ENCODE measurements at places on chromosomes 16 and 17.

DNA sequence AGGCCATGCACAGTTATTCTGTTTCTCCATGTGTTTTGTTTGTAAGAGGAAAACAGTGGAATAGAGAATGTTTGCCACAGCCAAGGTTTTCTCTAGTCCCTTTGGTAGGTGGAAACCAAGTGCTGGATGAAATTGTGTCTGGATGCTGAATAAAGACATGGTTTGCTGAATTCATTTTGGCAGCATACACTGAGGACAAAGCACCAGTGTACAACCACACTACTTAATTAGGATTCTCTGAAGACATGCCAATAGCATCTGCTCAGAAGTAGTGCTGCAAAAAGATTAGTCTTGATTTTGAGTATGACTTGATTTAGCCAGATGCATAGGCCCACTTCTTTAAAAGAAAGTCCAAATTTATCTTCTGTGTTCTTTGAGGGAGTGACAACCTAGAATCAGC, 230.5 kb upstream of the CACNG5 start:
- DNase-seq = no peak

DNA sequence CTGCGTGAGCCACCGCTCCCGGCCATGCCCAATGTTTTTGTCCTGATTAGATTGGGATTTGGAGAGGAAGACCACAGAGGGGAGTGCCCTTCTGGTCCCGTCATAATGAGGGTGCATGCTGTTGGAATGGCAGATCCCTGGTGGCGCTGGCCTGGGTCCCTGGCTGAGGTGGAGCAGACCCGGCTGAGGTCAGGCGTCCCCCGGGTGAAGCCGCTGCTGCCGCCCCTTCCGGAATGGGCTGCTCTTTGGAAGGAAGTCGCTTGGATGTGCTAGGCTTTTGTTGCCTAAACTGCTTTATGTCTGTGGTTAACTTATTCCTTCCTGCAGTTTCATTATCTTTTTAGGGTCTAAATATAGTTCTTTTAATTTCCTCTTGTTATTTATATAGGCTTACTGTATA, 120.3 kb upstream of the CHMP6 start:
- no peak for DNase-seq

DNA sequence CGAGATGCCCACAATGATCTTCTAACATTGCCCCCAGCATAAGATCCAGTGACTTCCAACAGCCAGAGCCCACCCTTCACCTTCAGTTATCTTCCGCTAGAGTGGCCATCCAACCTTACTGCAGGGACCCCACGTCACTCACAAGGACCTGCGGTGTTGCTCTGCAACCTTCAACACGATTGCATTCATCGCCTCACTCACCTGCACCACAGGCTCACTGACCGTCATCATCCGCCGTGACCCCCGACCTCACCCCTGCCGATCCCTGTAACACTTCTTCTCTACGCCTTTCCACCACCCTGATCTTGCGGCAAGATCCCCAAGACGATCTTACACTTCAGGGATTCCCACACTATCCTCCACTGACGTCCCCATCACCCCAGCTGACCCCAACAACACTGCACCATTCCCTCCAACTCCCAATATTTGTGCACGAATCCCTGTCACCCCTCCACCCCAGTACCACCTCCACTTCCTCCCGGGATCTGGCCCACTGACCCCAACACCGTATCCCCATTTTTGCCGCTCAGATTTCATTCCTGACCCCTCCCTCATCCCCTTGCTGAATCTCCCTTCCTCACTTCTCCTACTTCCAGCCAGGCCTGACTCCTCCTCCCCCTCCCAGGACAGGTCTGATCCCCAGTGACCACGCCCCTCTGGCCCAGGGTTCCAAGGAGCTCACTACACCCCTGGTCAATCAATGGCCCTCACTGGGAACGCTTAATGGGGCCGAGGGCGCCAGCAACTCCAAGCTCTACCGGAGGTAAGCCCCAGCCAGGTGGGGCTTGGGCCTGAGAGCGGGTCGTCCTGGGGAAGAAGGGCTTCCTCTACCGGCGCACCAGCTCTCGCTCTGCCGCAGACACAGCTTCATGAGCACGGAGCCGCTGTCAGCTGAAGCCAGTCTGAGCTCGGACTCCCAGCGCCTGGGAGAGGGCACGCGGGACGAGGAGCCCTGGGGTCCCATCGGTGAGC, 7.6 kb downstream of the RUNDC3A start:
- DNase-seq = no peak

DNA sequence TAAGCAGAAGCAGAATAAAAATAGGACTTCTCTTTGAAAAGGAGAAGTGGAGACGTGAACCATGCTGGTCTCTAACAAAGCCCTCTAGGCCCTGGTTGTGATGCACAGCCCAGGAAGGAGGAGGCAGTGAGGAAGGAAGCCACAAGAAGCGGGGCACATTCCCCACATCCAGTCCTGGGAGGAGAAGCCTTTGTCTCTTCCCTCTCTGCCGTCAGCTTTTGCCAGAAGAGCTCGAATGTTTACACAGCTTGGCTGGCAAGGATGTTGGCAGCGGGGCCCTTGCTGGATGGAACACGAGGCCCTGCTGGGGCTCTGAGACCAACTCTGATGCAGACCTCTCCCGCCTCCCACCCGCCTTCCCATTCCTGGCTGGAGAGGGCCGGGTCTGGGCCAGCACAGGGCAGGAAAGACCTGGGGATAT, 91.3 kb downstream of the MAF start:
- DNase-seq = no peak

- no peak for DNase-seq
Observed at GRCh38 chr17:69884846-69885245, 190.2 kb upstream of the KCNJ16 start.

GRCh38 chr16:31344712-31345111, 10.3 kb upstream of the ITGAX start:
- peak; percentile 65 for DNase-seq

DNA sequence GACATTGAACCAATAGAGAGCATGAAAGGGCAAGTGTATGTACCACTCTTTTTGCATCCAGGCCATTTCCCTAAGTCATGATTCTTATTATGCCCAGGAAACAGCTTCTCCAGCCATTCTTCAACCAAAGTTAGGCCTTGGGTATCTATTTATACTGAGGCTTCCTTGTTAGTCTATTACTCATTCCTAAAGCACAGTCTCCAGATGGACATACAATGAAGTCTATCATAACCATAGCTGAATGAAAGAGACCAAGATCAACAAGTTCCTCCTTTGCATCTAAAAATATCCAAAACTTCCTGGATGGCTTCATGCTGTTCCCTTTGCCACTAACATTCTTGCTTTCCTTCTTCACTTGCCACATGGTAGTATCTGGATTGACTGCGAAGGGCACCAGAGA, 265.9 kb downstream of the CDH8 start:
- no peak for DNase-seq

DNA sequence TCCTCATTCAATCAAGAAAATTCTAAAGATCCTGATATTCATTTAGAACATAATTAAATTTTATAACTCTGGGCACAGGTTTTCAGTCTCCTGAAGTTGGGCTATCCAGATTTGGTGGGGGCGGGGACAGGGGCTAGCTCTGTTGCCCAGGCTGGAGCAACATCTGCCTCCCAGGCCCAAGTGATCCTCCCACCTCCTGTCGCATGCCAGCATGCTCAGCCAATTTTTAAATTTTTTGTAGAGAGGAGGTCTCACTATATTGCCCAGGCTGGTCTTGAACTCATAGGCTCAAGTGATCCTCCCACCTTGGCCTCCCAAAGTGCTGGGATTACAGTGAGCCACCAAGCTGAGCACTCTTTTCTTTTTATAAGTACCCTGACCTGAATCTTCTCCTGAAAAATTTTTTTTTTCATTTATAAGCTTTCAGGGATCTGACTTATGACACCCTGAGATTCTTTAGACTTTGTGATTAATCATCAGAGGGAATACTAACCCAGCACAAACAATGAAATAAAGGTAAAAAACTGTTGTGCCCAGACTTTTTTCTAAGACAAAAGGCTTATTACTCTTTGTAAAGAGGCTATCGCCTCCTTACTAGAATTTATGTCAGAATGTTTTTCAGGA, 62.6 kb downstream of the TUBD1 start:
- DNase-seq = no peak

DNA sequence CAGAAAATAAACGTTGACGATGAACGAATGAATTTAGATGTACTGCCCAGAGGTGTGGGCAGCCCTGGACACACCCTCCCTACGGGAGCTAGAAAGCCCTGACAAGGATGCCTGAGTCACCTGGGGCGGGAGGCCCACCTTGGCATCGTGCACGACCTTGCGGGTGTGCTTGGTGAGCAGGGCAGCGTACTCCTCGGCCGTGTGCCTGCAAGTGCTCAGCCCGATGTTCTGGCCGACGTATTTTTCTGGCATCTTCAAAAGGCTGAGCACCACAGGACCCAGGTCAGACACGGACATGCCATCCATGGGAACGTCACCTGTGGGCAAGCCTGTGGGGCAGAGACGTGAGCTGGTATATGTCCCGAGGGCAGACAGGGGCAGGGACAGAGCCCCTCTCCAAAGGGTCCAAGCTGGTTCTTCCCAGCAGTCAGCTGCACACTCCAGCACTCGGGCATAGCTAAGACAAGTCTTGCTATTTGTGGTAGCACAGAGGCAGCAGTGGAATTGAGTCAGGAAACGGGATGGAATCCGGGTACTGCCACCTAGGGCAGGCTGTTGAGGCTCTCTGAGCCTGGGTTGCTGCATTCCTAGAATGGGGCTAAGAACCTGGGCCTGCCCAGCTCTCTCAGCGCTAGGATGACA, 10.8 kb downstream of the NMRAL1 start:
- DNase-seq = no peak

GRCh38 chr16:59658572-59658971, 924.5 kb upstream of the GOT2 start:
- no peak for DNase-seq

Measured in GM18507 (cell line).